ENCODE measurements at places on chromosomes 2 and 18.

- no peak for DNase-seq
Measured at GRCh38 chr2:215573496-215573895, 137.6 kb upstream of the FN1 start.

GRCh38 chr2:122072666-122073065 lies 317.2 kb downstream of the TSN start:
- no peak for DNase-seq

GRCh38 chr2:169178804-169179390 lies 109.5 kb downstream of the DHRS9 start:
- no peak for DNase-seq

DNA sequence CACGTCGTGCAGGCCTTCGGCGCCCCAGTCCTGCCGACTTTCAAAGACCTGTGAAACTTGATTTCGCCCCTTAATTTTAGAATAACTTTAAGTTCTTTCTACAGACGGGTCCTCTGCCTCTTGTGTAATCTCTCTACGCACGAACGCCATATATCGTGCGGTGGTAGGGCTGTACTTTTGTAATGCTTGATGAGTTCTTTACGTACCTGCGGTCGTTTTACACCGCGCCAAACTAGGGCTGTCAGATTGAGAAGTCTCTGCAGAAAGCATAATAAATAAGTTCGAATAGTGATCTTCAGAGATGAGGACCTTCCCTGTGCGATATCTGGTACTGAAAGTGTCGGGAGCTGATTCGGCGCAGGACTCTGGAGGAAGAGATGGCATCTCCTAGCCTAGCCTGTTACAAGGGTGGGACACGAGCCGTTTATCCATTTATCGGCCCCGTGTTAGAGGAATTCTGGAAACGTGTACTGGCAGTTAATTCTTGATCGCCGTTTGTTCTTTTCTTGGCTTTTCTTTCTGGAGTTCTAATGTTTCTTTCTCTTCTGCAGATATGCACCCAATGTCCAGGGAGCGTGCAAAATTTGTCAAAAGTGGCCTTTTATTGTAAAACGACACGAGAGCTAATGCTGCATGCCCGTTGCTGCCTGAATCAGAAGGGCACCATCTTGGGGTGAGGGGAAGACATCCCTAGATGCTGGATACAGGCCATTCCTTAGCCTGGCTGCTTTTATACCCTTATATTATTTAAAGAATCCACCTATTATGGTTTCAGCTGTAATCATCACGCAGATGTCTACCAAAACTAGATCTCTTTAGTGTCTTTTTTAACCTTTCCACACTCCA lies 781 bp upstream of the SLC5A6 start:
- DNase-seq, result no peak

DNA sequence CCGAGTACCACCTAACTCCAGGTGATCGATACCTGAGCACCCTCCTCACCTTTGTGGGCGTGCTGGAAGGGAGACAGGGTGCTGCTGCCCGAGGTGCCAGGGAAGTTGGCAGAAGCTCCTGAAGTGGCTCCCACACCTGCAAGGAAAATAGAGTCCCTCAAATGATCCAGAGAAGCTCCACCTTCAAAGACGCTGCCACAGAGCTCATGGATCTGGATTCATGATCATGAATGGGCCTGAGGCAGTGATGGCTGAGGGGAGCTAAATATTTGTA lies 76.5 kb downstream of the EDAR start:
- DNase-seq, result no peak

DNA sequence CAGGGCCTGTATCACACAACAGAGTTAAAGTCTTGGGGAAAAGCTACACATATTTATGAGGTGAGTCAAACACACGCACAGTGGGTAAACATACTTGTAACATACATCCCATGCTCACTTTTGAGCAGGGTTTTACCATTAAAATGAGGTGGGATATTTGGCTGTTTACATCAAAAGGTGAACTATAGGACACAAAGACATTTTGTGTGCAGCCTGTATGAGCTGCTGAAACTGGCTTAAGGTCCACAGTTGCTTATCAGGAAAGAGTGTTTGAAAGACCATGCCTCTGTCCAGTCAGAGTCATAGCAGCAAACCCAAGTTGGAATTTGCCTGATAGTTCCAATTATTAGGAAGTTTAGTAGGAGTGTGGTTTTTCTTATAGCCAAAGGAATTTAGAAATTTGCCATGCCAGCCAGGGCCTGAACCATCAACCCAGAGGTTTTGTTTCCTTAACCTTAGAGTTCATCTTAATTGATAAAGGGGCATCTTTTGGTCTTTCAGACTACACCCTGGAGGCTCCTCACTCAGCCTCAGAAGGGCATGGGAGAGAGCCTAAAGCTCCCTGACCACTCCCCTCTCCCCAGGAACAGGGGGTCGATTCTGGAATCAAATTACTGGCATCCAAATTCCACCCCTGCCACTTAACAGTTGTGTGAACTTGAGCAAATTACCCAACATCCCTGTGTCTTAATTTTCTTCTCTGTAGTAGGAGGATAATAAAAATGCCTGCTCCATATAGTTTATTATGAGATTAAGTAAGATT lies 29.9 kb upstream of the L3MBTL4 start:
- no peak for DNase-seq

Data from activated T-cell treated with anti-CD3 and anti-CD28 coated beads for 48 hours (primary cell).